ENCODE measurements at places on chromosomes 7 and 10. TPM values are rescaled to one million over a fixed set of nuclear protein-coding genes. Genes with fewer than 3 reads are reported as not detected.

The INHBA gene
- total RNA-seq = not detected

The ADD3 gene
- 124 TPM for total RNA-seq

The ZP3 gene
- 0.64 TPM for total RNA-seq

The ITGA8 gene
- not detected for total RNA-seq

The UTF1 gene
- not detected for total RNA-seq

The SP8 gene
- total RNA-seq = not detected

The GDF10 gene
- not detected for total RNA-seq

The SPAM1 gene
- total RNA-seq = not detected

The IL2RA gene
- 832 TPM for total RNA-seq

The SLC26A5 gene
- not detected for total RNA-seq

The ZNF503 gene
- total RNA-seq = 0.35 TPM

The TRPV5 gene
- total RNA-seq = not detected

The FAM131B gene
- 2.3 TPM for total RNA-seq

The DENND10 gene
- total RNA-seq = 41.2 TPM

The MGAM2 gene
- not detected for total RNA-seq

The RNF32 gene
- total RNA-seq = 2.0 TPM

The CALHM1 gene
- 1.1 TPM for total RNA-seq

The ARHGAP21 gene
- 32.7 TPM for total RNA-seq

The MYOZ1 gene
- not detected for total RNA-seq

The GLI3 gene
- 0.26 TPM for total RNA-seq

The NRG3 gene
- not detected for total RNA-seq

The PRR15 gene
- not detected for total RNA-seq

The RET gene
- 0.45 TPM for total RNA-seq

The CDH23 gene
- 0.16 TPM for total RNA-seq

The TLL2 gene
- total RNA-seq = not detected

The NPSR1 gene
- not detected for total RNA-seq

The ELMO1 gene
- total RNA-seq = 101 TPM

The SMIM30 gene
- total RNA-seq = 25.5 TPM

The TDRD1 gene
- 0.15 TPM for total RNA-seq

The ARHGAP22 gene
- total RNA-seq = not detected

The HKDC1 gene
- 0.61 TPM for total RNA-seq

The ZCCHC24 gene
- 3.1 TPM for total RNA-seq

The NUTM2D gene
- 3.0 TPM for total RNA-seq

The WDR91 gene
- 25.9 TPM for total RNA-seq

The TYSND1 gene
- 13.8 TPM for total RNA-seq

The GALNT17 gene
- not detected for total RNA-seq

The WDR86 gene
- 0.29 TPM for total RNA-seq

The HMX3 gene
- not detected for total RNA-seq

The CLRN3 gene
- not detected for total RNA-seq

The ELAPOR2 gene
- total RNA-seq = 2.3 TPM

The OTUD1 gene
- 11.2 TPM for total RNA-seq

The OR2F2 gene
- not detected for total RNA-seq

The LIPK gene
- not detected for total RNA-seq

The CRYGN gene
- total RNA-seq = not detected
